ENCODE measurements at places on chromosomes 1 and 21. TPM values are rescaled to one million over a fixed set of nuclear protein-coding genes. Genes with fewer than 3 reads are reported as not detected.
A peak's percentile ranks its signal among the peaks of the same experiment; 100 is the strongest.

The FAM131C gene
- 0.97 TPM for total RNA-seq

The ACKR1 gene
- not detected for total RNA-seq

The NHLH1 gene
- total RNA-seq, result not detected

The G0S2 gene
- total RNA-seq, result 0.89 TPM

- DNase-seq, result peak; percentile 20
These were observed 94.1 kb downstream of the COL24A1 start for GRCh38 chr1:86062453-86062852.

- DNase-seq, result peak; percentile 83
These were observed 6.0 kb upstream of the PIGC start for GRCh38 chr1:172449585-172450523.

DNA sequence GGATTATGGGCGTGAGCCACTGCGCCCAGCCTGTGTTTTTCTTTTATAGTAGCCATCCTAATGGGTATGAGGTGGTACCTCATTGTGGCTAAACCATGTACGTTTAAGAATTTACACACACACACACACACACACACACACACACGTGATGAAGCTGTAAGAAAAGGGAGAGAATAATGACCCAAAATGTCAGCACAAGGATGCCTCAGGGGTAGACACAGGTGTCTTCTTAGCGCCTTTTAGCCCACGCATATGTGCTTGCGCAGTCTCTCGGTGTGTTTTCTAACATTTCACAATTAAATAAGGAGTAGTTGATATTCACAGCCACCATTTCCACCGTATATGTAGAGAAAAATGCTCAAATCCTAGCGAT is 782 bp upstream of the PFKL start:
- peak; percentile 12 for DNase-seq

DNA sequence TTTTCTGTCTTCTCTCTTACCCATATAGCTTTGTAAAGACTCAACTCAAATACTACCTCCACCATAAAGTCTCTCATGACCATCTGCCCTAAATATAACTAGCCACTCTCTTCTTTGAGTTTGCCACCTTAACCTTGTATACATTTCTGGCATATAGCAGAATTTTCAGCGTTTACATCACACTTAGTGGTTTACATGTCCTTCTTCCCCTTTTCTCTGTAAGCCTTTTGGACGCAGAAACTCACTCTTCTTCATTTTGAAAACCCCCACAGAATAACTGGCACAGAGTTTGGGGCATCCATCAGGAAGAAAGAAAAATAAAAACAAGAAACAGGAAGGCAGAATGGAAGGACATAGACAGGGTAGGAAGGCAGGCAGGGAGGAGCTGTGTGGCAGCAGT is 131.8 kb upstream of the DUSP10 start:
- no peak for DNase-seq

DNA sequence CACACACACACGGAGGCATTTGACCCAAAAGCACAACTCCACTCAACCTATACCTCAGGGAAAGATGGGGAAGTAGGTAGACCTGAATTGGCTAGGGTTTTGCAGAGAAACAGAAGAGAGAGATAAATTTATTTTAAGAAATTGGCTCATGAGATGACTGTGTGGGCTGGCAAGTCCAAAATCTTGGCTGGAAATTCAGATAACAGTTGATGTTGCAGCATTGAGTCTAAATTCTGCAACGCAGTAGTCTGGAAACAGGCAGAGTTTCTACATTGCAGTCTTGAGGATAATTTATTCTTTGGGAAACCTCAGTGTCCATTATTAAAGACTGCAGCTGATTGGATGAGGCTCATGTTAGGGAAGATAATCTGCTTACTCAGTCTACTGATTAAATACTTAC is 4.3 kb upstream of the LCE2B start:
- DNase-seq, result peak; percentile 25
